ENCODE measurements at places on chromosomes 11 and 22.

GRCh38 chr11:86438685-86439084 lies 64.0 kb downstream of the CCDC81 start:
- no peak for DNase-seq

GRCh38 chr11:116459185-116460045 lies 313.4 kb downstream of the BUD13 start:
- DNase-seq, result no peak

- DNase-seq, result peak; percentile 21
Observed at GRCh38 chr11:108494182-108494581, 4.0 kb downstream of the POGLUT3 start.

DNA sequence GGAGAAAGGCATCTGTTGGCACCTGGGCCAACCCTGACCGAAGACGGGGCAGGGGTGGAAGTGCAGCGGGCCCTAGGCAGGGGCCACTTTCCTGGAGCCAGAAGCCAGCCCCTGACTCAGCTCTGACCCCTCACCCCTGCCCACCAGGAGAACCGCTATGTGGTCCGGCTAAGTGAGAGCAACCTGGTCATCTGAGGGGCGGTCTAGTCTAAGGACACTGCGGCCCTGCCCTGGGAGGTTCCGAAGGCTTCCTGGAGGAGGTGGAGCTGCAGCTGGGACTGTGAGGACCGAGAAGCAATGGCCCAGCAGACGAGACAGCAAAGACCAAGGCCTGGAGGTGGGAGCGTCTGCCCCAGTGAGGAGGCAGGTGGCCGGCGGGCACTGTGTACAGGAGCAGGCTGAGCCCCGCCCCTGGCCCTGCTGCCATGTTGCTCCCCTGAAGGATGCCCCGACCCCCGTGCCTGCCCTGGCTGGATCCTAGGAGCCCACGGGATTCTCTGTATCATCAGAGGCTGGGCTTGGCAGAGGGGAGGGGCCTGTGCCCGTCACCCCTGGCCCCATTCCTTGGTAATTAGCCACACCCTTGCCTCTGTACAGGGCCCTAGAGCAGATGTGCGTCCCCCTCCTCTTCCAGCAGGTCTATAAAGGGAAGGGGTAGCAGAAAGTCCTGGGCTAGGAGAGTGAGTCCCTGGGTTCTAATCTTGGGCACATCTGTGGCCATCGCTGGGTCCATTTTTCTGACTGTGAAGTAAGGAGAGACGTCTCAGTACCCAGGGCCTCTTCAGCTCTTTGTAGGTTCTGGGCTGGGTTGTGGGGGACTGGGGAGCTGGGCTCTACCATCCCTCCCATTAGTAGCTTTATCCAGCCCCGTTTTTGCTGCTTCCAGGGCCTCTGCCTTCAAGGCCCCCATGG lies 19.4 kb downstream of the RELT start:
- DNase-seq, result no peak

- no peak for DNase-seq
Observed at GRCh38 chr11:19087658-19088057, 27.1 kb upstream of the MRGPRX2 start.

GRCh38 chr11:132785878-132786277 lies 746.4 kb downstream of the OPCML start:
- no peak for DNase-seq

- peak; percentile 54 for DNase-seq
Observed at GRCh38 chr11:117819096-117820040, 5.2 kb downstream of the FXYD2 start.

GRCh38 chr11:12235947-12236743 lies 125.8 kb downstream of the MICAL2 start:
- DNase-seq, result peak; percentile 68

GRCh38 chr11:49377978-49378377 lies 169.6 kb upstream of the FOLH1 start:
- no peak for DNase-seq

DNA sequence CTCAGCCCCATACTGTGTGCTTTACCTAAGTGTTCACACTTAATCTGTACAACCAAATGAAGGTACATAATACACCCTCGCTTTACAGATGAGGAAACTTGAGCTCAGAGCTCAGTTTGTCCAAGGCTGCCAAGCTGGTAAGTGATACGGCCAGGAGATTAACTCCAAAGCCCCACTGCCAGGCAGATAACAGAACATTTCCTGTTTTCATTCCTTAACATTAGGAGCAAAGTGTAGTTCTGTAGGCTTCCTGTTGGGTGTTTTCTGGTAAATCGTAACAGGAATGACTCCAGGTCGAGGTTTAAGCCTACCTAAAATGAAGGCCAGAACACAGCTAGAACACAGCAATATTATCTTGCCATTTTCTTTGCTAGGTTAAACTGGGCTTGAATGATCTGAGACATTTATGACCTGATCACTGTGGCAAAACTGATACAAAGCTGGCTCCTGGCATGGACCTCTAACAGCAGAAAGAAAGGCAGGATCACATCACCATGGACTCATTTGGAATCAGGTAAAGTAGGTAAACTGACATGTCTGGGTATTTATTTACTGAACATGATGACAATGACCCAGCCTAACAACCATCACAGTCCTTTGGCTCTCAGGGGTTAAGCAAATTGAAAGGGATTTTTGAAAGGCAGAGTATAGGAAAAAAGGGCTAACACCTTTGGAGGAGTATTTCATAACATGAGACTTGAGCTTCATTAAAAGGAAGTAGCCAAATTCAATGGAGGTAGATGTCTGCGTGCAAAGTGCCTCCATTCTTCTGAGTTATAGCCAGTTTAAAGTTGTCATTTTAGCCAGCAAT lies 3.9 kb upstream of the NUP50 start:
- no peak for DNase-seq

DNA sequence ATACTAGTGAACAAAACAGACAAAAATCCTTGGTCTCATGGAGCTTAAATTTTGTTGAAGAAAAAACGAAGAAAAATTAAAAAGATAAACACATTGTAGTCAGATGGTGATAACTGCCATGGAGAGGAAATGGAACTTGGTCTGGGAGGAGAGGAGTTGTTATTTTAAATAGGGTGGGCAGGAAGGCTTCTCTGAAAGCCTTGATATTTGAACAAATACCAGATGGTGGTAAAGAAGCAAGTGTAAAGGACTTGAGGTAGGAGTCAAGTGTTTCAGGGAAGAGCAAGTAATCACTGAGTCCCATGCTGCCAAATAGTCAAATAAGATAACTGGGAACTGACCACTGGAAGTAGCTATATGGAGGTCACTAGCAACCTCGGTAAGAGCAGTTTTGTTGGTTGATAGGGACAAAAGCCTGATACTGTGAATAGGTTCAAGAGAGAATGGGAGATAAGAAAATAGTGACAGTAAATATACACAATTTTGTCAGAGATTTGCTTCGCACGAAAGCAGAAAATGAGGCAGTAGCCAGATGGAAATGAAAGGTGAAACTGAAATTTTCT lies 55.1 kb downstream of the SESN3 start:
- DNase-seq, result no peak

GRCh38 chr11:16812274-16812673 lies 73.8 kb downstream of the C11orf58 start:
- no peak for DNase-seq

DNA sequence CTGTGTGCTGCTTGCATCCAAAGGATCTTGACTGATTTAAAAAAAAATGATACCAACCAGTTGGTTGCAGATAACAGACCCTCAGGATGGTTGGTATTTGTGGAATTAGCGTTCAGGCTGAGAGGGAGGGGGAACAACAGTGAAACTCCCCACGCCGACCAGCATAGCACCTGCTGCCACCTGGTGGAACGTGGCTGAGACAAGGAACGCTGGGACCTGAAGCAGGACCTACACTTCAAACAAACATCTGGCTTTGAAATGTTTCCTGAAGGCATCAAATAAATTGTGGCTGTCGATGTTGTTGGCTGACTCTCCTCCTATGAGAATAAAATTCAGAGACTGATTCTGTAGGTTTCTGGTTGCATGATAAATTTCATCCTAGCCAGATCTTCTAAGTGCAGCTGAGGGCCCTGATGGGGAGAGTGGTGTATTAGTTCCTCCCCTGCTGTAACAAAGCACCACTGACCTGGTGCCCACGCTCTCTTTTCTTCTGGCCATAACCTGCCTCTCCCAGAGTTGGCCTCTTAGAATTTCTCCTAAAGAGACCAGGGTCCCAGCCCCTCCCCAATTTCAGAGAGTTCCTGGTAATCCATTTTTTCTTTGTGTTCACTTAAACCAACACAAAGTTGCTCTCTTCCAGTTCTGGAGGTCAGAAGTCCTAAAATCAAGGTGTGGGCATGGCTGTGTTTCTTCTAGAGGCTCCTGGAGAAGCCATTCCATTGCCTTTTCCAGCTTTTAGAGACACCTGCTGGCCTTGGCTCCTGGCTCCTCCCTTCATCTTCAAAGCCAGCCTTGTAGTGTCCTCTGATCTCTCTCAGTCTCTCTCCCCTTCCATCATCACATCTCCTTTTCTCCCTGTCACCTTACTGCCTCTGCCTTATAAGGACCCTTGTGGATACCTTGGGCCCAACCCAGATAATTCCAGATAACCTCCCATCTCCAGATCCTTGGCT lies 17.3 kb downstream of the APOL2 start:
- no peak for DNase-seq

DNA sequence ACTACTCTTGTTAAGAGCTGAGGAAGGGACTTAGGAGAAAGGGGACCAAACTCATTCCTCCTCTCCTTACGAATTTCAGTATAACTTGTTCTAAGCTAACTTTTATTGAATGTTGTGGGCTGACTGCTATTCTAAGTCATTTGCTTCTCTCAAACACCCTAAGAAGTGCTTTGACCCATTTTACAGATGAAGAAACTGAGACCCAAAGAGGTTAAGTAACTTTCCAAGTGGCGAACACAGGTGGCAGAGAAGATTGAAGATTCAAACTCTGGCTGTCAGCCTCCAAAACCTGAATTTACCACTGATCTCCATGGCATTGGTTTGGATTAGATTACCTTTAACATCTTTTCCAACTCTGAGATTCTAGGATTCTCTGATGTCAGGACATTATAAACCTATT lies 52.2 kb downstream of the TIMP3 start:
- no peak for DNase-seq

GRCh38 chr11:42003801-42004200 lies 544.3 kb upstream of the LRRC4C start:
- no peak for DNase-seq

DNA sequence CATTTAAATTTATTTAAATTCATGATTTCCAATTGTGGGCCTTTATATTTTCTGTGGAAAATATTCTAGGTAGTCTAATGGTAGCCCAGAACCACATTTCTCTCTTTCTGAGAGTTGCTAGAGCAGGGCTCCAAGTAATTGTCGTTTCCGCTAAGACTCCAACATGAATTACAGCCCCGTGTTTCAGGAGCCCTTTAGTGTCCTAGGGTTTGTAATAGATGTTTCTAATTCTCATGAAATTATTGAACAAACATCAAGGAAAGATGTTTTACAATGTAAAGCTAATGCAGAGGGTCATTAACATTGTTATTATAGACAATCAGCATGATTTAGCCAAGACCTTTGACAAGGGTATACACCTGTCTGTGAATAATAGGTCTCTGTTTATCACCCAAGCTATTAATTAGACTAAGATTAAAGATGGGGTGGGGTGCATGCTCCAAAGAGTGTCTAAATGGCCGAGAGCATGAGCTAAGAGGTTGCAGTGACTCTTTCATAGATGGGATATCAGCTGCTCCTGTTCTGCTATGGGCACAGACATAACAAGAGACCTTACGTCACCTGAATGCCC lies 81.8 kb upstream of the NTM start:
- no peak for DNase-seq

DNA sequence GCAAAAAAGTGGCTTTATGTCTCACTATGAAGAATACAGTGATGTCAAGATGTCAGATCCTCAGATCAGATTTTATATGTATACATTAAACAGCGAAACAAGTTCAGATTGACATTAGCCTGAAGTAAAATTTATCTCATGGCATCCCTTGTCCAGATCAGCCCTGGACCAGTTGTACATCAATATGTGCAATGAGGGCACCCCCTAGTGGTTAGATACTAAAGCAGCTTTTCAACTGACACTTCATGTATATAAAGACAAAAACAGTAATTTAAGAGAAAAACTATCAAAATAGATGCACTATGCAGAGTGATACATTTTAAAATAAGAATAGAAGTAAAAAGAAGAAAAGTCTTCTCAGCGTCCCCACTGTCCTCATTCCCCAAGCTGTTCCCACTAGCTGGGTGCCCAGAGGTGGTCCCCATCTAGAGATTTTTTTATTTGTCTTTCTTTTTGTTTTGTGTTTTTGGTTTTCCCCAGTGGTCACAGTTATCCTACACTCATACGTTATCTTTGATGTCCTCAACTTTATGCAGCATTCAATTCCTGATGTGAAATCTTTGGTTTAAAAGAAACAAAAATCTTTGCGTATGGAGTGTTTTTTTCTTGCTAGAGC lies 2193.4 kb upstream of the RAG2 start:
- DNase-seq, result peak; percentile 25

GRCh38 chr22:19846620-19847344 lies 7.9 kb downstream of the GNB1L start:
- no peak for DNase-seq

- DNase-seq, result no peak
Observed at GRCh38 chr11:76740772-76741171, 42.4 kb upstream of the TSKU start.

DNA sequence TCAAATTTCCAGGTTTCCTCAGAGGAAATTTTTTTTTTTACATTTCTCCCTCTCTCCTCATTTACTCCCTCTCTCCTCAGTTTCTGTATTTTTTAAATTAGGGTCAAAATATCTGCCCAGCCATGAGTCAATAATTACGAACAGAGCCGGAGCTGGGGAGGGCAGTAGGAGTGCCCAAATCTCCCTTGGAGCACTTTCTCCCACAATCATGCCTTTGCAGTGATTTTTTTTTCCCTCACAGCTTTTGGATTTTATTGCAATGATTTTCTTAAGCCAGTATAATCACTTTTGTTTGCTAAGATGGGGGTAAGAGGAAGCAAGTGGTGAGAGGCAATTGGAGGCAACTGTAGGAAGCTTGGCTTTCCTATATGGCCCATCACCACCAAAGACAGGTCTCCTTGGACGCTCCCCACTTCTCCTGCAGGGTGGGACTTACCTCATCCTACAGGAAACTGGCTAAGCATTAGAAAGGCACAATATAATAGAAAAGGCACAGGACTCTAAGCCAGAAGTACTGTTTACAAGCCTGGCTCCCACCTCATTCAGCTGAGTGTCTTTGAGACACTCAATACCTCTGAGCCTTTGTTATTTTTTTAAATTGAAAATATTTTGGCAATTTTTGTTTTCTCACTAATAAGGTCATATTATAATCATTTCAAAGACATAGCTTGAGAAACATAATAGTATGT lies 192.6 kb upstream of the PITPNB start:
- no peak for DNase-seq

DNA sequence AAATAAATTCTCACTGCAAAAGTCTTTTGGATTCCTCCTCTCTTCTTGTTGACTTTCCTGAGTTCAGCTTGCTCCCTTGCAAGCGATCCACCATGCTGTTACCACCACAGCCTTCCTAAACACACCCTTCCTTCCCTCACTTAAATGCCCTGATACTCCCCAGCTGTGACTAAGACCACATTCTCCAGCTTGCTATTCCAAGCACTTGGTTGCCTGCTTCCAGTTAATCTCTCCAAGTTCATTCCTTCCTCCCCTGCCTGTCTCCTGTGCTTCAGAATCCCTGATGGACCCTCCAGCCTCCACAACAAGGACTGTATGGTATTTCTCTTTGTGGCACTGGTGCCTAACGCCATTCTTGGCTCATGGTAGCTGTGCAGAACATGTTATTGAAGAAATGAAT lies 603.9 kb upstream of the CADM1 start:
- DNase-seq, result no peak

- no peak for DNase-seq
Observed at GRCh38 chr22:45244916-45245315, 4.2 kb upstream of the KIAA0930 start.

- no peak for DNase-seq
Observed at GRCh38 chr11:76902121-76903014, 41.6 kb downstream of the ACER3 start.
